ENCODE measurements at places on chromosomes 1 and 21. TPM values are rescaled to one million over a fixed set of nuclear protein-coding genes. Genes with fewer than 3 reads are reported as not detected.
A peak's percentile ranks its signal among the peaks of the same experiment; 100 is the strongest.

DNA sequence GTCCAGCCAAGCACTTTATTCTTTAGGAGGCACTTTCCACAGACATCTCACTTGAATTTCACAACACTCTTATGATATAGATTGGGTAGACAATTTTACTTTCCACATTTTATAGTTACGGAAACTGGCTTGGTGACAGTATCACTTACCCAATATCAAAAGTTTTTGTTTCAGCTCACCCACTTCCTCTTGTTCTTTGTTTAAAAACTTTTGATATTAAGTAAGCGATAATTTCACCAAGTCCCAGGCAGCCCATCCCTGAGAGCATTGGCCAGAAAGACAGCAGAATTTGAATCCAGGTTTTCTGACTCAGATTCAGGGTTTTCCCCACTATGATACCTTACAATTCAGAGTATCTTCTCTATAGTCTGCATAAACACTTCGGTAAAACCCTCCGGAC, 60.0 kb downstream of the LRIG2 start:
- no peaks in the 10 kb centered on the region for H3K4me1 ChIP-seq
- no peak overlapping the region for H3K27ac ChIP-seq
- H3K4me3 ChIP-seq = no peak overlapping the region
- H3K27me3 ChIP-seq = no peaks in the 10 kb centered on the region
- H3K36me3 ChIP-seq = no peaks in the 10 kb centered on the region

DNA sequence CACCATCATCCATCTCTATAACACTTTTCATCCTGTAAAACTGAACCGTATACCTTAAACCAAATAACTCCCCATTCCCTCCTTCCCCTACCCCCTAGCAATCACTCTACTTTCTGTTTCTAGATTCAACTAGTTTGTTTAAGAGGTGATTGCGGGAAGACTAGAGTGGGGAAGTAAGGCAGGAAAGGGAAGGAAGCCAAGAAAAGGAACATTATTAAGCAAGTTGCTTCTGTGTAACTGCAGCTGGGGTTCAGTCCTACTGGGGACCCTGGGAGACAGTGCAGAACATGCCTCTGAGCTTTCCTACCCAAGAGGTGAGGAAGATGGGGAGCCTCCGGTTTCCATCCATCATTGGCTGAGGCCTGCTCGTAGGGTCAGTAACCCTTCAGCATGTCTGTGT, 28.9 kb upstream of the H3-3A start:
- H3K4me3 ChIP-seq = no peak overlapping the region
- H3K36me3 ChIP-seq = no peaks in the 10 kb centered on the region
- H3K27me3 ChIP-seq = no peaks in the 10 kb centered on the region
- H3K4me1 ChIP-seq = no peaks in the 10 kb centered on the region

DNA sequence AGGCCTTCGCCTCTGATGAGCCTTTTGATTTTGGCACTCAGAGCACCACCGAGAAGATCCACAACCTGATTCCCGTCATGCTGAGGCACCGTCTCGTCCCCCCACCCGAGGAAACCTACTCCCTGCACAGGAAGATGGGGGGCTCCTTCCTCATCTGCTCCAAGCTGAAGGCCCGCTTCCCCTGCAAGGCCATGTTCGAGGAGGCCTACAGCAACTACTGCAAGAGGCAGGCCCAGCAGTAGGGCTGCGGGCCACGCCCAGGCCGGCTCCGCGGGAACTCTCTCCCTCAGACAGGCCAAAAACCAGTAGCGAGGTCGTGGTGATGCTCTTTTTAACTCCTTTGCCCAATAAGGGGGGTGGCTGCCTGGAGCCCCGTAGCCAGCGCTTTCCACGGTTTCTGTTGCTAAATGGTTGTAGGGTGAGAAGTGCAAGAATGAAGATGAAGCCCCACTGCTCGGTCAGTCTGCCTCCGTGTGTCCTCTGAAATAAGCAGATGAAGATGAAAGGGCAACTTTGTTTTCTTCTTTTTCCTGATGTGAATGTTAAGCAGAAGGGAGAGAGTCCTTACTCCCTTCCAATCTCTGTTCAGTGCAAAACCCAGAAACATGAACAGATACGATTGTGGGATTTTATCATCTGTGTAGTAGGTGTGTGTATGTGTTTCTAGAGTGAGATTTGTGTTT, 46.5 kb downstream of the COQ8A start:
- H3K27ac ChIP-seq = no peak overlapping the region
- peaks cover 6% of the 10 kb centered on the region for H3K4me1 ChIP-seq
- no peaks in the 10 kb centered on the region for H3K27me3 ChIP-seq
- no peak overlapping the region for H3K4me3 ChIP-seq
- no peak for DNase-seq

GRCh38 chr1:167230437-167230836, 9.8 kb downstream of the POU2F1 start:
- H3K27me3 ChIP-seq = no peaks in the 10 kb centered on the region
- H3K27ac ChIP-seq = no peak overlapping the region
- peaks cover 6% of the 10 kb centered on the region for H3K4me1 ChIP-seq

DNA sequence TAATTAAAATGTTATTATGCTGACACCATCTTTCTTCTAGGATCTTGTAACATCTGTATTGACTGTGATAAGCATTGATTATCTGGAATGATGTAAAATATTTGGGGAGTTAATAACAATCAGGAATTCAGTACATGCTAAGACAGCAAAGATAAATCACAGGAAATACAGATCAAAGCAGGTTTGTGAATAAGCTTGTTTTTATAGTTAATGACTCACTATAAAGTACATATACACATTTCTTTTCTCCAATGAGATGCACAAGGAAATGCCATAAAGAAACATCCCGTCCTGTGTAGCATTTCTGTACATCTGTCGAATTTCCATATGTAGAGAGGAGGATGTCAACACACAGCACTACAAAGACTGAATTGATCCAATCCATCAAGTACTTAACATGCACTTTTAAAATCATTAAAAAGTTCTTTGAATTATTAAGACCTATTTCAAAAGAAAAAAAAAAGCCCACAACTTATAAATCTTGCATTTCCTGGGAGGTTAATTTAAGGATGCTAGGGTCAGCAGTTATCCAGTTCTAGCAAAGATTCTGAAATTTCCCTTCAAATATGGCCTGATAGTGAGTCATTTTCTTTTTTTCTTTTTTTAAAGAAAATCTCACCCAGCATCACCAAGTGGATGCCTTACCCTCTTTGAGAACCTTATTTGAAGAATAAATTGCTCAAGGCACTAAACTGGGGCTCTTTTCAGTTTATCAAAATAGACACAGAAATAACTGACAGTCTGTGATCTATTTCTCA, 243.2 kb upstream of the NR5A2 start:
- no peaks in the 10 kb centered on the region for H3K4me1 ChIP-seq
- DNase-seq = no peak
- no peak overlapping the region for H3K4me3 ChIP-seq
- H3K27me3 ChIP-seq = no peaks in the 10 kb centered on the region
- no peak overlapping the region for H3K27ac ChIP-seq

GRCh38 chr1:27149084-27149761, 5.7 kb downstream of the SLC9A1 start:
- no peak for DNase-seq
- no peaks in the 10 kb centered on the region for H3K36me3 ChIP-seq
- no peak overlapping the region for H3K27ac ChIP-seq

- no peaks in the 10 kb centered on the region for H3K36me3 ChIP-seq
- peaks cover 10% of the 10 kb centered on the region for H3K27me3 ChIP-seq
- H3K27ac ChIP-seq = no peak overlapping the region
- peak; percentile 94 for DNase-seq
- peaks cover 13% of the 10 kb centered on the region for H3K4me1 ChIP-seq
- peak overlapping the region; percentile 37 for H3K4me3 ChIP-seq
Observed at GRCh38 chr1:183416850-183417771, 1.1 kb downstream of the NMNAT2 start.

- no peak for DNase-seq
- H3K4me3 ChIP-seq = no peak overlapping the region
- H3K4me1 ChIP-seq = no peaks in the 10 kb centered on the region
- no peak overlapping the region for H3K27ac ChIP-seq
Observed at GRCh38 chr21:43767984-43768867, 7.9 kb downstream of the CSTB start.

DNA sequence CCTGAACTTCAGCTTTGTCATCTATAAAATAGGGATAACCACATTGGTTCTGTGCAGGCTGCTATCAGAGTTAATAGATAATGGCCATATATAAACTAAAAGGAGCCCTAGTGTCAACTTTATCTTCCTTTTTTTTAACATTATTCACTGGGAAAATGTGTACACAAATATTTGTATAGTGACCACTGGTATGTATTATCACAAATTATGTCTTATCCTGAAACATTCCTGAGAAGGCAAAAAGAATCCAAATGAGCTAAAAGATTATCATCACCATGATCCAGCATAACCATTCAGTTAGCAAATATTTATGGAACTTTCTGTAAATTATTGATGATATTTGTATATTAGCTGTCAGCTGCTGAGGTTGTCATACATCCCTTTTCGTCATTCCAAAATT, 16.6 kb downstream of the ANGPTL3 start:
- H3K36me3 ChIP-seq = no peaks in the 10 kb centered on the region
- H3K27me3 ChIP-seq = no peaks in the 10 kb centered on the region
- H3K4me1 ChIP-seq = no peaks in the 10 kb centered on the region
- DNase-seq = no peak
- H3K27ac ChIP-seq = no peak overlapping the region

DNA sequence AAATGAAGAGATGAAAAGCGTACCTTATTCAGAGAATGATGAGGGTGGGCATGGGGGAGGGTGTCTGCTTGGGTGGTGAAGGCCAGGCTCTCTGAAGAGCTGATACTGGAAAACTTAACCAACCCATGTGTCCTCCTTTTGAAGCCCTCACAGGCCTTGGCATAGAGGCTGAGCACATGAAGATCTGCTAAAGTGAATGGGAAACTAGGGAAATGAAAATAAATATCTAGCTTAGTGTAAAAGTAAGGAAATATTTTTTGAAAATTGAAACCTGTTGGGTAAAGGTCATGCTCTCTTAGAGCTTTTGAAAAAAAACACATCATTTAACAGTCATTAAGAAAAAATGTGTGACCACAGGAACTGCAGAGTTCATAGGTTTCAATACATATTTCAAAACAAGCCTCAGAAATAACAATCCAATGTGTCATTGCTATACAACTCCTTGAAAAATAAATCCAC, 40.5 kb upstream of the RALGPS2 start:
- no peaks in the 10 kb centered on the region for H3K4me1 ChIP-seq
- no peaks in the 10 kb centered on the region for H3K36me3 ChIP-seq
- no peak overlapping the region for H3K4me3 ChIP-seq
- DNase-seq = no peak

DNA sequence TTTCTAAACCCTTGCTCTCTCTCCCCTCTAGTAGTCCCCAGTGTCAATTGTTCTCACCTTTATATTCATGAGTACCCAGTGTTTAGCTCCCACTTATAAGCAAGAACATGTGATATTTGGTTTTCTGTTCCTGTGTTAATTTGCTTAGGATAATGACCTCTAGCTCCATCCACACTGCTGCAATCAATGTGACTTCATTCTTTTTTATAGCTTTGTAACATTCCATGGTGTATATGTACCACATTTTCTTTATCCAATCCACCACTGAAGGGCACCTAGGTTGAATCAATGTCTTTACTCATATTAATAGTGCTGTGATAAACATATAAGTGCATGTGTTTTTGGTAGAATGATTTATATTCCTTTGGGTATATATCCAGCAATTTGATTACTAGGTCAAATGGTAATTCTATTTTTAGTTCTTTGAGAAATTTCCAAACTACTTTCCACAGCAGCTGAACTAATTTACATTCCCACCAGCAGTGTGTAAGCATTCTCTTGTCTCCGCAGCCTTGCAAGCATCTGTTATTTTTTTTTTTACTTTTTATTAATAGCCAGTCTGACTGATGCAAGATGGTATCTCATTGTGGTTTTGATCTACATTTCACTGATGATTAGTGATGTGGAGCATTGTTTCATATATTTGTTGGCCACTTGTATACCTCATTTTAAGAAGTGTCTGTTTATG, 277.8 kb downstream of the LTN1 start:
- no peak overlapping the region for H3K27ac ChIP-seq
- no peaks in the 10 kb centered on the region for H3K27me3 ChIP-seq

- no peaks in the 10 kb centered on the region for H3K4me1 ChIP-seq
- H3K27ac ChIP-seq = no peak overlapping the region
- H3K4me3 ChIP-seq = no peak overlapping the region
- no peaks in the 10 kb centered on the region for H3K36me3 ChIP-seq
Observed at GRCh38 chr1:221439747-221440501, 302.0 kb downstream of the DUSP10 start.

DNA sequence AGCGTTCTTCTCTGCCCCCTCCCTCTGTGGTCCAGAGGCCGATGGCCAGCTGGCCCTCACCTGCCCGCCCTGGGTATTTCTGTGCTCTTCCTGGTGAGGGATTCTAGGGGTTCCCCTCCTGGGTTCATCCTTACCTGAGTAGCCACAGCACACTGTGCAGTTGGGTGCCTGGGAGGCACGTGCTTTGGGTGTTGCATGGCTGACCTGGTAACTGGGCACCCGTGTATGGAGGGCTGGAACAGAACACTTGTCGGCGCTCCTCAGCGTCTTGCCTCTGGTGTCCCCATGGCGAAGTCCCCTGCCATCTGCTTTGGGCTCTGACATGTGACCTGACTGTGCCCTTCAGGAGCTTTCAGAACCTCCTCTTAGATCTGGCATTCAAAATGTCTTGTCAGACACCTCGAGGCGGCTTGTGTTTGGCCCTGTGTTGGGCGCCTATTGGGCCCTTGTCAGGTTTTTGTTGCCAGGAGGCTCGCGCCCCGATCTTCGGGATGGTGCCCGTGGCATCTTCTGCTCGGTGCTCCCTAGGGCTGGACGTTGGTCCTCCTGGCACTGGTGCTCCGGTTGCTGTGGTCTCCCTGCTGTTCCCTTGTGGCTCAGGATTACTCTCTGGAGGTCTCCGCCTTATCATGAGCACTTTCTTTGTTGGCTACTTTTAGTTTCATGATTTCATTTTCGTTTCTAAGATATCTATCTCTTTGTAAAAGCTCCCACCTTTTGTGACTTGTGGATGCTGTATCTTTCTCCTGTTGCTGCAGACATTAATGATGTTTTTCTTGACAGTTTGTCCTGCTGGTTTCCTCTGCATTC, 28.5 kb downstream of the SKI start:
- no peak for DNase-seq
- H3K36me3 ChIP-seq = no peaks in the 10 kb centered on the region
- peaks cover 14% of the 10 kb centered on the region for H3K4me1 ChIP-seq
- H3K4me3 ChIP-seq = no peak overlapping the region
- no peaks in the 10 kb centered on the region for H3K27me3 ChIP-seq
- H3K27ac ChIP-seq = peak overlapping the region; percentile 39

DNA sequence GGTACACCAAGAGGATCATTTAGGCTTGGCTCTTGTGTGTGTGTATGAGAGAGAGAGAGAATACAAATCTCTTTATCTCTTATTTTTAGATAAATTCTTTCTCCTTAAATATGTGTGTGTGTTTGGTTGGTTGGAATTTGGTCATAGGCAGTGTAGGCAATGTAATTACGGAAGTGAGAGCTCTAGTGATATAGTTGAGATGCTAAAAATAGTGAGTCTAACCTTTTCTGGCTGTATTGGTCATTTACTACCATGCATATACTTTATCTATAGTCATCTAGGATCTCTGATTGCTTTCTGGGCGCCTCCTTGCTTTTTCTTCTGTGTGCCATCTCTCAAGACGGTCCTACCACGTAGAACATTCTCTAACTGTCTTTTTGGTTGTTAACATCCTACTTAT, 250.2 kb downstream of the NUF2 start:
- H3K4me3 ChIP-seq = no peak overlapping the region
- no peaks in the 10 kb centered on the region for H3K27me3 ChIP-seq
- no peak overlapping the region for H3K27ac ChIP-seq
- H3K4me1 ChIP-seq = no peaks in the 10 kb centered on the region
- DNase-seq = no peak
- no peaks in the 10 kb centered on the region for H3K36me3 ChIP-seq

GRCh38 chr1:85240174-85240601, 19.3 kb downstream of the C1orf52 start:
- H3K36me3 ChIP-seq = no peaks in the 10 kb centered on the region
- no peaks in the 10 kb centered on the region for H3K4me1 ChIP-seq
- no peak overlapping the region for H3K27ac ChIP-seq

The PTGS2 gene
- polyA plus RNA-seq = 1.5 TPM

The RNU1-1 gene
- 26.8 TPM for polyA plus RNA-seq

The DISP1 gene
- polyA plus RNA-seq = 7.0 TPM

The ADORA3 gene
- polyA plus RNA-seq = 3.1 TPM

The TTC22 gene
- polyA plus RNA-seq = 9.6 TPM

The SLC30A10 gene
- not detected for polyA plus RNA-seq
